Body of pancreas (tissue), 4 donors: ENCODE measurements at places on chromosomes 3 and 15.

DNA sequence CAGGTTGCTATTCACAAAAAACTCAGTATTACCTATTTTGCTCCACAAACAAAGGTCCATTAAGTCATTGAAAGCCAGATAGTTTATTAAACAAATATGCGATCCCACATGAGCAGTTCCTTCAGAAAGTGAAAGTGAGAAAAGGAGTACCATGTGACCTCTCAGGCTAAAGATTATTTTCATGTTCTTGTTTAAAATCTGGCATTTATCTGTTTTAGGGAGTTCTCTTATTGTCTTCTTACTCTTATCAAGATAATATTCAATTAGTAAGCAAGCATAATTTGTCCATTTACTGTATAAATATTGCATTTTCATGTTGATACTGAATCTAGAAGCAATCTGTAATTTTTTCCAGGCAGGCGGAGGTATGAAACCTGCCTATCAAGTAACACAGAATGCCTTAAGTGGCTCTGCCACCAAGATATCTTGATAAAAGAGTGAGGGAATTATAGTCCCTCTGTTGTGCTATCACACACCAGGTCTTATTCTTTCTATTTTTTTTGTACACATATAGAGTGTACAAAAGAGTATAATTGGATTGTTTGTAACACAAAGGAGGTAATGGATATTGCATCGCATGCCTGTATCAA, 20.1 kb upstream of the PLSCR5 start:
- no peak for DNase-seq

- no peak for DNase-seq
Measured at GRCh38 chr15:25410649-25411048, 28.2 kb downstream of the UBE3A start.

DNA sequence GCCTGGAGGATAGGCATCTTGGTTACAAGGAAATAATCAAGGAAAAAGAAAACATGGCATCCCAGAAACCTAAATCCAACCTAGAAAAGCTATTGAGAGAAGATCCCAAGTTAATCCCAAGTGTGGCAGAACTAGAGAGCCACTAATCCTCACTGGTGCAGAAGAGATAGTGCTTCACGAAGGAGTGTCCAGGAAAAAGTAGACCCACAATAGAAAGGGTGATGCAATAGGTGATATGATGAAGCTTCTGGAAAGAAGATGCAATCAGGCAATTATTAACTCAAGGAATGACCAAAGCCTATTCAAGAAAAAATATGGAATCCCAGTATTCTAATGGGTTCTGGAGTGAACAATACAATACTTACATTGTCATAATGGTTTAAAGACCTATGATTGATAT, 95.2 kb downstream of the AQP9 start:
- DNase-seq, result no peak

DNA sequence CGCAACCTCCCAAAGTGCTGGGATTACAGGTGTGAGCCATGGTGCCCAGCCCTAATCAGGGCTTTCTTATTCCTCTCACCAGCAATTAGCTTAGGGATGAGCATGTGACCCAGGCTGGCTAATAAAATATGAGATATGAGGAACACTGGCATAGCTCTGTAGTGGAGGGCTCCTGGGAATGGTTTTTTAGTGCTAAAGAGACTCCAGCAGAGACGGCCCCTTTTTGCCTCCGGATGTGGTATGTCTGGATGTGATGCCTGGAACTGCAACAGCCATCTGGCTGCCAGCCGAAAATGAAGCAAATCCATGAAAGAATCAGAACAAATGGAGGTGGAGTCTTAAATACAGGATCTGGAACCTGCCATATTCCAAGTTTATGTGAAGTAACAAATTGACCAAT, 69.1 kb upstream of the MAGI1 start:
- DNase-seq, result no peak

GRCh38 chr15:31328428-31328968, 1.9 kb downstream of the KLF13 start:
- peak; percentile 60 for DNase-seq

DNA sequence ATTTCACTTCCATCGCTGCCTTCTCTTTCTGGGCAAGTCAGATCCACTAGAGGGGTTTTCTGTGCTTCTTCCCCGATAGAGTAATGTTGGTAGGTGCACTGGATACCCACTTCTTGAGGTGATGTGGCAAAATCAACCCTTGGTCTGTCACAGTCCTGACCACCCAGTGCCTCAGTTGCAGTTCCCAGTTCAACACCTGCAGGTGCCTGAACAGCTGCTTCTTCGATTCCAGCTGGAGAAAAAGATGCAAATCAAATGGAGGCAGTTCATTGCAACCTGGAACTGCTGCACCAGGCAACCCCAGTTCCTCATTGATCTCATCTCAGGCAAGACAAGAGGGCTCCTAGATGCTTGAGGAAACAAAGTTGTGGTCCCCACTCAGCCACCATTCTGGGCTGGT, 186.6 kb downstream of the UBE2E2 start:
- DNase-seq, result no peak

DNA sequence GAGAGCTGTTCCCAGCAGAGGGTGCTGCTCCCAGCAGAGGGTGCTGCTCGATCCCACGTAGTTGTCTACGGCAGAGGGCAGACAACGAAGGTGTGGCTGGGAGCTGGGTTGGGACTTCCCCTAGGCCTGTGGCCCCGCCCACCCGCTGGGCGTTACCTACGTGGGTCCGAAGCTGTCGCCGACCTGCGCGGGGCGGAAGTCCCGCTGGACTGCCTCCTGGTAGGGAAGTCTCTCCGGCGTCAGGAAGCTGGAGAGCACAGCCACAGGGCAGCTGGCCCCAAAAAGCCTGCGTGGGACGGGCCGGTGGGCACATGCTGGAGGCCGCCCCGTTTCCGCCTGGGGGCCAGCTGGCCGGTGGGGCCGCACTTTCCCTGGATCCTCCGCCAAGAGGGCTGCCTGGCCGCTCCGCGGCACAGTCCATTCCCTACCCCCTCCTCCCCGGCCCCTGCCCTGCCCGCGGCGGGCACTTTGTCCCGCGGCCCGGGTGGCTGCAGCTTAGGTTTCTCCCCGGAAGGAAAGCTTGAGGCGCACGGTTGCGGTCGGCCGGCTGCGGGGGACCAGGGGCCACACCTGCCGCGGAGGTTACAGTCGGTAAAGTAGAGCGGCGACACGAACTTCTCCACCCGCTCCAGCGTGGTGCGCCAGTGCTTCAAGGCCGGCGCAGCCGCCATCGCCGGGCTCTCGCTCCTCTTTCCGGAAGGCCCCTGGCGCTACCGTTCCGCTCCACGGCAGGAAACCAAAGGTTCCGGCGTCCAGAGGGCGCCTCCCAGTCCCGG, at the start of gene MAN2C1:
TSS of gene MAN2C1 (minus strand) at position 695 of the 776 bp plus-strand sequence. CDS start at position 671, 24 bp downstream.
- peak; percentile 98 for DNase-seq

DNA sequence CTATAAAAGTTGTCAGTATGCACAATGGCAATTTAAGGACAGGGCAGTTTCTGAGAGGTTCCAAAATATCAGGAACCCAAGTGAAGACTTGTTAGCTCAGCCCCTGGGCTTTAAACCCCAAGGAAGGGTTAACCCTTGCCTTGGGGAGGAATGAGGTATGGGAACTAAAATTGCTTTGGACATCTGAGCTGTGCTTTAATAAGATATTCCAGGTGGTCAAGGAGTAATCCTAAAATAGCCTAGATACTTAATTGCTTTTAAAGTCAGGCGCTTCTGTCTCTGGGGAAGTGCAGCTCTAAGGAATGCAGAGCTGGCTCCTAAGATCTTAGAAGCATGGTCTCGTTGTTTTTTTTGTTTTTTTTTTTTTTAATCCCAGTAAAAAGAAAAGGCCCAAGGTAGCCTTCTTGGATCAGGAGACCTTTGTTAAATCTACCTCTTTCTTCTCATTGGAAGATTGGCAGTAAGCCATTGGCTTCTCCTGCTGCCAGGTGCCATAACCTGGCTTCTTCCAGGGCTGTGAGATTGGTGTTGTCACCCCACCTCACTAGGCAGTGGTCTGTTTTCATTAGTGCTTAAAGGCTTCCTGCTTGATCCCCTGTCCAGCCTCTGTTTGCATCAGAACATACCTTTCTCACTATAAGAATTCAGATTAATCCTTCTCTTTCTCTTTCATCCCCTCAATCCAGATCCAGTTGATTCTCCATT, 24.5 kb downstream of the ARID3B start:
- DNase-seq, result no peak

DNA sequence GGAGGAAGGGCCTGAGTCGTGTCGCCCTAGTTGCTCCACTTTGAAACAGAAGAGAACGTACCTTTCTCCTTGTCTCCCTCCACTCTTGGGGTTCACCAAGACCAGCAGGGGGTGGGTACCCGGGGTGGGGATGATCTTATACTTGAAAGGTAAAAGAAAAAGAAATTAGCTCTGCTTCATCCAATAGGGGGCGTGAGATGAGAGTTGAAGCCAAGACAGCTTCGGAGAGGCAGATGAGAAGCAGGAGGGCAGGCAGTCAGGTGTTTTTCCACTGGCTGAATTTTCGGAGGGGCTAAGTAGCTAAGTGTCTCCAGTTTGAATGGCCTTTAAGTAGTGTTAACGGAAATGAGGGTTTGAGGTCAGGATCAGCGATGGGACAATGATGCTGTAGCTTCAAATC, 100.4 kb downstream of the DGKG start:
- DNase-seq, result no peak

DNA sequence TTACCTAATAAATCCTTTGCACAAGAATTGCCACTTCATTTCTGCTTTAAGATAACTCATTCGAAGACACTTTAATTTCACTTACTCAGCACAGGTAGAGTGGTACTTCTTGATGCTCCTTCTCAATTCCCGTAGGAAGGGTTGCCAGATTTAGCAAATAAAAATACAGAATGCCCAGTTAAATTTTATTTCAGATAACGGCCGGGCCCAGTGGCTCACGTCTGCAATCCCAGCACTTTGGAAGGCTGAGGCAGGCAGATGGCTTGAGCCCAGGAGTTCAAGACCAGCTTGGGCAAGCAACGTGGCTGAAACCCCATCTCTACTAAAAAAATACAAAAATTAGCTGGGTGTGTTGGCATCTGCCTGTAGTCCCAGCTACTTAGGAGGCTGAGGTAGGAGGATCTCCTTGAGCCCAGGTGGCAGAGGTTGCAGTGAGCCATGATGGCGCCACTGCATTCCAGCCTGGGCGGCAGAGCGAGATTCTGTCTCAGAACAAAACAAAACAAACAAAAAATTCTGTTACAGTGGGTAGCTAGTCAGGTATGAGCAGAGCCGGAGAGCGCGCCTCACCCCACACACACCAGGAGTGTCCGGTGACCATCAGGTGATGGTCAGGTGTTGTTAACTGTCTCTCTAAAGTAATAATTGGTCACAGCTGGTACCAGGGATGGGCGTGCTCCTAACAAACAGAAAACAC, 92.8 kb downstream of the DNAH12 start:
- DNase-seq, result no peak

- no peak for DNase-seq
Measured at GRCh38 chr3:177318559-177318958, 121.3 kb upstream of the TBL1XR1 start.
